Stimulated activated CD8-positive, alpha-beta memory T cell treated with anti-CD3 and anti-CD28 coated beads, Interleukin-7, amount 100 ng/mL, for 24 hours (primary cell): ENCODE measurements at places on chromosomes 11 and 22.

DNA sequence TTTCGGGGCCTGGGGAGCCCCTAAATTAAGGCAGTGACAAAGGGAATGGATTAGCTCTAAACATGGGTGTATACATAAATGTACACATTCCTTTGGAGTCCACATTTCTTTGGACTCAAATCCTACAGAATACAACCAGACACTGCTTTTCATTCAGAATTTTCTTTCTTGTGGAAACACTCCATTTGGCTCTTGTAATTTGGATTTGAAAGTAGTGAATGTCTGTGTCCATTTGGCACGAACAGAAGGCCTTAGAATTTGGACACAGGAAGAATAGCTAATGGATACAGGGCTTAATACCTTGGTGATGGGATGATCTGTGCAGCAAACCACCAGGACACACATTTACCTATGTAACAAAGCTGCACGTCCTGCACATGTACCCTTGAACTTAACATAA, 399.5 kb downstream of the NELL1 start:
- DNase-seq: no peak

DNA sequence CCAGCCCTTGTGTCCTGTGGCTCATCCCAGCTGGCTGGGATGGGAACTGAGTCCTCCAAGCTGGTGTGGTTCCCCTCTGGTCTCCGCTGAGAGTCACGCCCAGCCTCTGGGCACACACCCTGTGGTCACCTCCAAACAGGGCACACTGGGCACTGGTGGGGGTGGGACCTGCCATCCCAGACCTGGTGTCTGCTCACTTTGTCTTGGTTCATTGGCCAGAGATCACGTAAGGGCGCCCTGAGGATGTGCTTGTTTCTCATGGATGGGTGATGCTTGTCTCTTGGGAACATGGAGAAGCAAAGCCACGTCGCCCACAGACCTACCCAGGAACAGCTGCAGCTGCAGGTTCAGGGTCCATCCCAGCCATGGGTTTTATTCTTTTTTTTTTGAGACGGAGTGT, 43.1 kb downstream of the LRP5 start:
- no peak for DNase-seq

DNA sequence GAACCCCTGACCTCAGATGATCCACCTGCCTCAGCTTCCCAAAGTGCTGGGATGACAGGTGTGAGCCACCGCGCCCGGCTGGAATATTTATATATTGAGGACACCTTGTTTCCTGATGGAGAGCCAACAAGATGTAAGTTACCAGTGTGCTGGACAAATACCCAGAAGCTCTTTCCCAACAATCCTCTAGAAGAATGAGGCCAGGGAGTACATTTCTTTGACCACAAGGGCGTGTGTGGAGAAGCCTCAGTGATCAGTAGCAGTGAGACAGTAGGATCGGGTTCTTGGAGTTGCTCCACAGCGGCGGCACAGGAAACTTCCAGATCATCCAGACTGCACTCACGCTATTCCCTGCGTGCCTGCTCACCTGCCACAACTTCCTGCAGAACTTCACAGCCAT, 10.3 kb upstream of the POLA2 start:
- no peak for DNase-seq

GRCh38 chr22:24930678-24931077, 15.8 kb downstream of the LHFPL7 start:
- DNase-seq: no peak

DNA sequence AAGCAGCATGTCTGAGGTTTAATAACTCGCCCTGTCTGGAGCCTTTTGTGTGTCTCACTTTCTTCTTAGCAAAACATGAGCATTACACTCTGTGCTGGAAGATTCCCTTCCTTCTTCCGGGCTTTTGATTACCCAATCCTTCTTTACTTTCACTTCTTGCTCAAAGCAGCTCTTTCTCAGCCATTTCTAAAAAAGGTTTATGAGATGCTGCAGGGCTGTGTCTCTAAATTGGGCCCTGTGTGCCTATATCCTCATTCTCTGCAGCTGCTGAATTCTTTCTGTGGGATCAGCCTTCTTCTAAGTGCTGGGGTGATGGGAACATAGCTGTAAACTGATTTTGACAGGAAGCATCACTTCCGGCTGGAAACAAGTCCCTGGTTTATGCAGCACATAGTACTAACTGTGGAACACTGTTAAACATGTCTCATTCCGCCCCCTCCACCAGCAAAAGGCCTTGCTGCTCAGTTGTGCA, 71.8 kb downstream of the PIWIL4 start:
- no peak for DNase-seq

GRCh38 chr11:110857892-110858546, 145.8 kb upstream of the ARHGAP20 start:
- DNase-seq: no peak

DNA sequence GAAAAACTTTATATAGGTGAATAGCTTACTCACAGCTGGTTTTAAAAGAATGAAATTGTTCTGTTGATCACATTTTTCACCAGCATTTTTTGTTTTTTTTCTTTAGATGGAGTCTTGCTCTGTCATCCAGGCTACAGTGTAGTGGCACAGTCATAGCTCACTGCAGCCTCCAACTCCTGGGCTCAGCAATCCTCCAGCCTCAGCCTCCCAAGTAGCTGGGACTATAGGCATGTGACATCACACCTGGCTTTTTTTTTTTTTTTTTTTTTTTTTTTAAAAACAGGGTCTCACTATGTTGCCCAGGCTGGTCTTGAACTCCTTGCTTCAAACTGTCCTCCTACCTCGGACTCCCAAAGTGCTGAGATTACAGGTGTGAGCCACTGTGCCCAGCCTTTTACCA, 3.6 kb downstream of the PACS1 start:
- DNase-seq: no peak

DNA sequence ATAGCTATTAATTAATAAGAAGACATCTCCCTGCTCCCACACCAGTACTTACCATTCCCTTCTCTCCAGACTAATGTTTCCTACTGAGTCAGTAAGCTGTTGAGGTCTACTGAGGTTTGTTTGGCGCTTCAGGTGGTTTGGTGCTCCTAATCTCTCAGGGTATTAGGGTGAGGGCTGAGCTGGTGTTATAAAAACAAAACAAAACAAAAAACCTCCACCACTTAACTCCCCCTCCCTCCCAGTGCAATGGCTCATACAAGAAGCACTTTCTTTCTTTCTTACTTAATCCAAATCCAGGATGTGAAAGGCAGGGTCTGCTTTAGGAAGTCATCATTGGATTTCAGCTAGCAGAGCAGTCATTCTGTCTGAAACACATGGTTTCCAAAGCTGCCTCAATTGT, 15.3 kb downstream of the CSTPP1 start:
- no peak for DNase-seq

DNA sequence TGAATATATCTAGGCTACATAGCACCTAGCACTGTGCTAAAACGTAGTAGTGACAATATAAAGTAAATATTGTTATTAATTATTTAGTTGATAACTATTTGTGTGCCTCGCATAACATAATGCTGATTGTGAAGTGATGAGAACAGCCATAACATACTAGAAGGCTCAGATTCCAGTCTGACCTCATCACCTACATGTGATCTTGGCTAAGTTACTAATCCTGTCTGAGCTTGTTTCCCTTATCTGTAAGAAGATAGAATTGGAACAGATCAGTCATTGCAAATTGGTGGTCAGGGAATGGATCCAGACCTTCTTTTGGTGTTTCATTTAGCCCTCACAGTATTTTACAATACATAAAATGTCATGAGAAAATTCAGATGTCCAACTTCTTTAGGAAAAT, 103.4 kb upstream of the SEZ6L start:
- DNase-seq: no peak

- peak; percentile 76 for DNase-seq
These were observed 5.0 kb downstream of the IGSF22 start for GRCh38 chr11:18720808-18721560.

GRCh38 chr11:102864724-102865123, 10.1 kb downstream of the MMP12 start:
- DNase-seq: no peak

GRCh38 chr11:80443177-80443576, 1002.3 kb upstream of the TENM4 start:
- DNase-seq: no peak

- no peak for DNase-seq
These were observed 19.7 kb upstream of the MUC5AC start for GRCh38 chr11:1138097-1138496.

DNA sequence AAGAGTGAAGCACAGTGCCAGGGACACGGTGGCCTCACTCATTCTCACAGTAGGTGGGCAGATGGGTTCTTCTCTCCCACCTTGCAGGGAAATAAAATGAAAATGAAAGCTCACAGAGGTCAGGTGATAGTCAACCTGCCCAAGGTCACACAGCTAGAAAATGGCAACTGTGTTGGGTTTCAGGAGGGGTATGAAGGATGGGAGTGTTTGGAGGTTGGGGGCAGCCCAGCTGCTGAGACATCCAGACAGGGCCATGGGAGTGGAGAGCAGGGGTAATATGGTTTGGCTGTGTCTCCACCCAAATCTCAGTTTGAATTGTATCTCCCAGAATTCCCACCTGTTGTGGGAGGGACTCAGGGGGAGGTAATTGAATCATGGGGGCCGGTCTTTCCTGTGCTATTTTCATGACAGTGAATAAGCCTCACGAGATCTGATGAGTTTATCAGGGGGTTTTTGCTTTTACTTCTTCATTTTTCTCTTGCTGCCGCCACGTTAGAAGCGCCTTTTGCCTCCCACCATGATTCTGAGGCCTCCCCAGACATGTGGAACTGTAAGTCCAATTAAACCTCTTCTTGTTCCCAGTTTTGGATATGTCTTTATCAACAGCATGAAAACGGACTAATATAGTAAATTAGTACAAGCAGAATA, 247.0 kb downstream of the TENM4 start:
- DNase-seq: no peak

DNA sequence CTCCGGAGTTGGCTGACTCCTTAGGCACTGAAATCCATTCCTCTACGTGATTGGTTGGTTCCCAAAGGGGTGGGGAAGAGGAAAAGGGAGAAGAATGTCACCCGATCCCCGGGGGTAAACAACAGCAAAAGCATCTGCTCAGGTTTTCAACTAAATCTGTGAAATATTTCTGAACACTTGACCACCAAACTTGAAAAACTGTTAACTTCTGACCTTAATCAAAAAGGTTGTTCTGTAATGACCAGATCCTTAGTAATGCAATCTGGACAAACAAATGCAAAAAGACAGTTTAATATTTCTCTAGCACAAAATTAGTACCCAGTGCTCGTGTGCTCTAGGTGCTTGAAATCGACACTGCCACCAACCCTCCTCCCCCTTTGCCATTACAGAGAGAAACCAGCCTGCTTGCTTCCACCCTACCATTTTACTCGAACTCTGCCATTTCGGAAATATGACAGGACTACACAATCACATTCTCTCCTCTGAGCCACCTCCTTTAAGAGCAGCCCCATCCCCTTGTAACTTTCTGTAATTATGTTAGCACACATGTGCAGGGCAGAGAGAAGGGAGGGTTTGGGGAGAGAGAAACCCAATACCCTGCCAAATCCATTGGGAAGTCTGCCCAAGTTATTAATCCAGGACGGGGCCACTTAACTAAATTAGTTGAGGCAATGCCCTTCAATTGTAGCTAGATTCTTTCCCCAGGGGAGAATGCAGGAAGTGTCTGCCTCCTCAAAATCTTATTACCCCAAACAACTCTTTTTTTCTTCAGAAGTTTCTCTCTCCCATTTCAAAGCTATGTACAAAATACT, 113.8 kb downstream of the RBFOX2 start:
- no peak for DNase-seq

DNA sequence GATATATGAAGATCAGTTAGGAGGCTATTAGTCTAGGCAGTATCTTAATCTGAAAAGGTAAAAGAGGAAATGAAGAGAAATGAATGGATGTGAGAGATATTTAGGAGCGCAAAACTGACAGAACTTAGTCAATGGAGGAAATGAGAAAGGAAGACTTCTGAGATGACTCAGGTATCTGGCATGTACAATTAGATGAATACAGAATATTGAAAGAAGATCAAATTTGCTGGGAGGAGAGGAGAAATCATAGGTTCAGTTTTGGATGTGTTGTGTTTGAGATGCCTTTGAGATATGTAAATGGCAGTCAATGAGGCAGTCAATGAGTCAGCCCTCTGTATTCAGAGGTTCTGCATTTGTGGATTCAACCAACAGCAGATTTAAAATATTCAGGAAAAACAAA, 42.9 kb upstream of the GAB2 start:
- DNase-seq: no peak

DNA sequence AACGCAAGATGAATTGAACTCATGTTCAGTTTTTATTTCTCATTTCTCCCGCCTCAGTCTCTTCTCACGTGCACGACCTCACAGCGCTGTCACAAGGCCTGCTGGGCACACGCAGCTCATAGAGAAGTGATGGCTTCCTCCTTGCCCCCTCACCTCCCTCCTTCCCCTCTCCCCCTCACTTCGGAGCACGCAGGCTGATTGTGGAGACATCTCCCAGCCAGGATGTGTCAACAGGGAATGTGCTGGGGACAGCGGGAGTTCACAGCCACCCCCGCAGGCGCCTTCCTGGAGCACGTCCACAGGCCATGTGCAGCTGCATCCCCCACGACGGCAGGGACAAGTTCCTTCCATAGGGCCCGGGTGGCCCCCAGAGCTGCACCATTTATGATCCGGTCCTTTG, 29.1 kb upstream of the KRTAP5-6 start:
- no peak for DNase-seq

DNA sequence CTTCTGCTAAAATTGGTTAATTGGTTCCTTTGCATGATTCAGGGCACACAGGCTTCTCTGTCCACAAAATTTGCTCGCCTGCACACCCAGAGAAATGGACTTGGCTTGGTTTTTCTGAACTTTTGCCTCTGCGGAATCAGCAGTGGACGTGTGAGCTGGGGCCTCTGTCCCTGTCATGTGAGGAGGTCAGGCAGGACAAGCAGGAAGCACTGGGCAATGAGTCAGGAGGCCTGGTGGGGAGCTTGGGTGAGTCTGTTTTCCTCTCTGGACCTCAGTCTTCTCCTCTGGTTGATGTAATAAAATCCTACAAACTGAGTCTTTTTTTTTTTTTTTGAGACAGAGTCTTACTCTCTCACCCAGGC, 10.4 kb upstream of the CELSR1 start:
- DNase-seq: no peak

DNA sequence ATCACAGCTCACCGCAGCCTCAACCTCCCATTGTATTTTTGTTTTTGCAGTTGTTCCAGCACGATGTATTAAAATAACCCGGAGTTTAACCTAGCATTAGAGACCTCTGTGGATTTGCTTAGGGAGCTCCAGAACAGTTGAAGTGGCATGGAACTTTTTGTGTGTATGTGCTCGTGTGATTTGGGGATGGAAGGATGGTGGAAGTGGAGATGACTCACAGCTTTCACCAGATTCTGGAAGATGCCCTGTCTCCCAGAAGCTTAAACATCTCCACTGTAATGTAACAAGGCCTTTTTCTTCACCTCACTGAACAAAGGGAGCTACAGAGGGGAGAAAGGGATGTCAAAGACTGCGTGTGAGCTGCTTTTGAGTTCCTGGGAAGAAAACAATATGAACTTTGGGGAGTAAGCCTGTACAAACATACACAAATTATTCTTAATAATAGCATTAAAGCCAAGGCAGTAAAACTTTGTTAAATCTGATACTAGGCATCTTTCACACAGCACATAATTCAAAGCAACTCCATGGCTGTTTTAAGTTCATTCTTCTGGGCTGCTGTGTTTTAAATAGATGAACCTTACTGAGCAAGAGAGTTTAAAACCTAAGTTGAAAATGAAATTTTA, 226.4 kb downstream of the ADAMTS15 start:
- no peak for DNase-seq
